CD4-positive, CD25-positive, alpha-beta regulatory T cell (primary cell): ENCODE measurements at places on chromosomes 5 and 9. TPM values are rescaled to one million over a fixed set of nuclear protein-coding genes. Genes with fewer than 3 reads are reported as not detected.

Gene ASS1
- total RNA-seq, result not detected

DNA sequence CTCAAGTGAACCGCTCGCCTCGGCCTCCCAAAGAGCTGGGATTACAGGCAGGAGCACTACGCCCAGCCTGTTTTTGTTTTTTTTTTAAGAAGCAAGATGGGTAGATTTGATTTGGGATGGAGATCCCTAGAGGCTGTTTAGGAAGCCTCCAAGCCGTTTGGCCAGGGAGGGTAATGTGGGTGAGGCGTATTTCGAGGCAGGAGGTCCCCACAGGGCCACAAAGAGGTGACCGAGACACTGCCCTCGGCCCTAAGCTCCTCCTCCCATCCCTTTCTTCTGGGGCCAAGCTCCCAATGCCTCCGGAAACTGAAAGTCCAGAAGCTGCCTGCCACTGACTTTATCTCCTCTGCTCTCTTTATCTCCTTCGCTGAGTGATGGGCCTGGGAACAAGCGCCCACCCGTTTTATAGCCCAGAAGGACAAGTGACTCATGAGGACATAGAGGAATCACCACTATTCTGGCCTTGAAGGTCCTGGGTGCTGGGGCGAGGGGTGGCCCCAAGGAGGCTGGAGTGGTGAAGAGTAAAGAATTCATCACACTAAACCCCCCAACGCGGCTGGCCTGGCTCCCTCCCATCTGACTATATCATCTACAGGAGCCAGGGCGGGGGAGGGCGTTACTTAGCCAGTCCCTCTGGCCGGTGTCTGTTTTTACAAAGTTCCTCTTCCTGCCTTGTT lies 2.0 kb upstream of the RALGDS start:
- H3K27ac ChIP-seq, result peak overlapping the region; percentile 96
- H3K4me3 ChIP-seq, result no peak overlapping the region
- no peak for DNase-seq
- H3K36me3 ChIP-seq, result no peaks in the 10 kb centered on the region
- peaks cover 85% of the 10 kb centered on the region for H3K4me1 ChIP-seq

Gene SPINK4
- total RNA-seq, result not detected

GRCh38 chr5:72552041-72552557 lies 44.9 kb upstream of the ZNF366 start:
- peaks cover 3% of the 10 kb centered on the region for H3K27me3 ChIP-seq
- H3K36me3 ChIP-seq, result no peaks in the 10 kb centered on the region
- DNase-seq, result no peak
- no peak overlapping the region for H3K27ac ChIP-seq
- no peaks in the 10 kb centered on the region for H3K4me1 ChIP-seq

DNA sequence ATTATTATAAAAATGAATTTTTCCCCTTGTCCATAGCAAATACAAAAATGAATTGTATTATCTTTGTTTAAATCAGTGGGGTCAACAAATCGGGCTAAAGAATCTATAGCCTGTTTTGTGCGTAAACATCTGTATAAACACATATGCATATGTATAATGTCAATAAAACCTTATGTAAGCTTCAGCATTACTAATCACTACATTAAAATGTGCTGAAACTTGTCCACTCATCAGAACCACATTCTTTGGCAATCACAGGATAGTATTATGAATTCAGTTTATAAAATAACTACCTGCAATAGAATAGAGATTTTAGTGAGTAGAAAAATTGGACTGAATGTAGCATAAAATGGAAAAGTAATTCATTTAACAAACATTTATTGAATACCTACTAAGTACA lies 30.6 kb downstream of the RGMB start:
- no peaks in the 10 kb centered on the region for H3K27me3 ChIP-seq
- H3K4me3 ChIP-seq, result no peak overlapping the region
- H3K36me3 ChIP-seq, result no peaks in the 10 kb centered on the region
- no peaks in the 10 kb centered on the region for H3K4me1 ChIP-seq
- no peak for DNase-seq

GRCh38 chr5:152378730-152379129 lies 26.3 kb downstream of the NMUR2 start:
- H3K36me3 ChIP-seq, result no peaks in the 10 kb centered on the region
- H3K4me1 ChIP-seq, result no peaks in the 10 kb centered on the region
- no peak overlapping the region for H3K4me3 ChIP-seq
- H3K27ac ChIP-seq, result no peak overlapping the region
- H3K27me3 ChIP-seq, result no peaks in the 10 kb centered on the region
- no peak for DNase-seq

DNA sequence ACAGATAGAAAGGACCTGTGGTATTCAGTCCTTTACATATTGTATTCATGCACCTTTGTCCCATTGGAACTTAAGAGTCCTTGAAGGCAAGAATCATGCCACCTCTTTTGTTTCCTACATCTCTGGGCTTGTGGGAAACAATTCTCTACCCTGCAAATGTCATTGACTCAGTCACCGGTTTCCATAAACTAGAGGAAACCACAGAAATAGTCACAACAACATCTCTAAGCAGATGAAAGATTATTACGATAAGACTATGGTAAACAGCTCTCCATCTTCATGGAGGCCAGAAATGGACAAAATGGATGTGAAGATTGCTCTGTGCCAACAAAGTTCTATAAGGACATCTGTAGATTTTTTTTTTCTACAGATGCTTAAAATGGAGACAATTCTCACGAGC lies 165.5 kb downstream of the PIK3R1 start:
- no peak overlapping the region for H3K27ac ChIP-seq
- no peaks in the 10 kb centered on the region for H3K36me3 ChIP-seq
- no peak for DNase-seq
- no peak overlapping the region for H3K4me3 ChIP-seq
- H3K4me1 ChIP-seq, result no peaks in the 10 kb centered on the region

DNA sequence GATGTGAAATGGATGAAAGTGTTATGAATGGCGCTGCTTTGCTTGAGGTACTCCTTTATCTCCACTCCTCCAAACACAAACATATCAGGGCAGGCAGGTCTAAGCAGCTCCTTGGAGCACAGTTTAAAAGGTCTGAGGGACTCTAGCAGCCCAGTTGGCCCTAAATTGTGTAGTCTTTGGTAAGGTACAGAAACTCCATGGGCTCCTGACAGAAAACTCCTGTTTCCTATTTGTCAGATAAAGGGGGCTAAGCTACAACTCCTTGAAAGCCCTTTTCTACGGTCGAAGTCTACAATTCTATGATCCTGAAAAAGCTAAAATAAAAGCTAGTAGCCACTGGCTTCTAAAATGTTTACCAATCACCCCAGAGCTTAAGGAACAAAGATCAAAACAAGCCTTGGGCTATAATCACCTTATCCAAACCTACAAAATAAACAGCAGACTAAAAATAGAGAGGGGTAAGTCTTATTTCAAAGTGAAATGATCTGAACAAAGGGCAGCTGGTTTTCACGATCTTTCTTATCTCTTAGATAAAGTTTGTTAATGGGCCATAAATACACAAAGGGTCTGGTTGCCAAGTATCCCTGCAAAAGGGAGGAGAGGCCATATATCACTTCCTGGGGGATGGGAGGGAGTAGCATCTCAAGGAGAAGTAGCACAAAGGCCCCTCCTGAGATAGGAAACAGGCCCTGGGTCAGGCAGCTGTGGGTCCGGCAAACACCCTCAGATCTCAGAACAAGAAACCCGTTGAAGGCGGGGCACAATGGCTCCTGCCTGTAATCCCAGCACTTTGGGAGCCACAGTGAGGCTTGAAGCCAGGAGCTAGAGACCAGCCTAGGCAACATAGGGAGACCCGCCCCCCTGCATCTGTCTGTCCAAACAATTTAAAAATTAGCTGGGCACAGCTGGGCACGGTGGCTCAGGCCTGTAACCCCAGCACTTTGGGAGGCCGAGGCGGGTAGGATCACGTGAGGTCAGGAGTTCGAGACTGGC lies 28.3 kb upstream of the DENND4C start:
- no peaks in the 10 kb centered on the region for H3K36me3 ChIP-seq
- H3K27me3 ChIP-seq, result no peaks in the 10 kb centered on the region
- no peak overlapping the region for H3K4me3 ChIP-seq
- H3K27ac ChIP-seq, result no peak overlapping the region
- no peak for DNase-seq

DNA sequence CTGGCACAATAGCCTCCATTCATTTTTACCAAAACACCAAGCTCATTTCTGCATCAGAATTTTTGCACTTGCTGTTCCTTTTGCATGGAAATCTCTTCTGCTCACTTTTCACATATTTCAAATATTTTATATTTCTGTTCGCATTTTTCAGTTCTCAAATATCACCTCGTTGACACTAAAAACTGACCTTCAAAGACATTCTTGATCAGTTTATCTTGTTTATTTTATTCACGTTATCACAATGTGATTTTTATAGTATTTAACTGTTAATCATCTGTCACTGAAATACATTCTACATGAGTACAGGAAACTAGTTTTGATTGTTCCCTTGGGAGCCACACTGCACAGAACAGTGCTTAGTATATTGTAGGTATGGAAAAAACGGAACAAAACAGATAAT lies 29.6 kb downstream of the CDH10 start:
- H3K36me3 ChIP-seq, result no peaks in the 10 kb centered on the region
- no peaks in the 10 kb centered on the region for H3K4me1 ChIP-seq
- no peak overlapping the region for H3K27ac ChIP-seq
- no peak for DNase-seq

- H3K36me3 ChIP-seq, result peaks cover 5% of the 10 kb centered on the region
- H3K27me3 ChIP-seq, result no peaks in the 10 kb centered on the region
- peak overlapping the region; percentile 87 for H3K4me3 ChIP-seq
- no peak for DNase-seq
- H3K27ac ChIP-seq, result peak overlapping the region; percentile 84
- H3K4me1 ChIP-seq, result peaks cover 22% of the 10 kb centered on the region
Observed at GRCh38 chr5:95555553-95555952, 652 bp downstream of the ARSK start.

Gene SPATA31A3
- not detected for total RNA-seq

DNA sequence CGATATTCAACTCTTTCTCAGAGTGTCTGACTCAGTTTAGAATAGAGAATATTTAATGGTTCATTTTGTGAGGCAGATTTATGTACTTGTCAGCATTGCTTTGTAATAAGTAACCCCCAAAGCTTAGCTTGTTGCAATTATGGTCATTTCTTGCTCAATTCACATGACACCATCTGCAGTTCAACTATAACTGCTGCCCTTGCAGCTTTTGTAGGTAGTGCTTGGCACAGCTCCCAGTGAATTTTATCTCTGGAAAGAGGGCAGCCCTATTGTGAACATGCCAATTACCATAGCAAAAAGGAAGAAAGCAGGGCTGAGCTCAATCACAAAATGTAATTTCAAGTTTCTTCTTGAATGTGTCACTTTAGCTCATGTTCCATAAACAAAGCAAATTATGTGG lies 1587.7 kb upstream of the ACO1 start:
- H3K4me1 ChIP-seq, result no peaks in the 10 kb centered on the region
- no peak overlapping the region for H3K27ac ChIP-seq
- DNase-seq, result no peak
- H3K4me3 ChIP-seq, result no peak overlapping the region
- no peaks in the 10 kb centered on the region for H3K36me3 ChIP-seq
- H3K27me3 ChIP-seq, result no peaks in the 10 kb centered on the region

DNA sequence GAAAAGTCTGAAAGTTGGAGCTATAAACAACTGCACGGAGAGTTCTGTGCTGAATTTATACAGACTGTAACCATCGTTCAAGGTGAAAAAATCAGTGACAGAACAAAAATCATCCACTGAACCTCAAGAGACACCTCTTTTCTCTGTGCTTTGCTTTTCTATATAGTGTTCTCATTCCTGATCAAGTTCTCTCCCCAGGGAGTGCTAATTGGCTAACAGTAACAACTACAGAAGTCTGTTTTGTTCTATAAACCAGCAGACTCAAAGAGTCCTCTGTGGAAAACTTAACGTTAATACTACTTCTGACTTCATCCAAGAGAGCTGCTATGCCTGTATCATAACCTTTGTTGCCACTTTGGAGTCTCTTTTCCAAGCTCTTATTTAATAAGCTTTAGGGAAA lies 1388.3 kb upstream of the C9orf72 start:
- no peaks in the 10 kb centered on the region for H3K4me1 ChIP-seq
- no peaks in the 10 kb centered on the region for H3K36me3 ChIP-seq
- H3K4me3 ChIP-seq, result no peak overlapping the region
- DNase-seq, result no peak
- no peak overlapping the region for H3K27ac ChIP-seq
- H3K27me3 ChIP-seq, result no peaks in the 10 kb centered on the region

DNA sequence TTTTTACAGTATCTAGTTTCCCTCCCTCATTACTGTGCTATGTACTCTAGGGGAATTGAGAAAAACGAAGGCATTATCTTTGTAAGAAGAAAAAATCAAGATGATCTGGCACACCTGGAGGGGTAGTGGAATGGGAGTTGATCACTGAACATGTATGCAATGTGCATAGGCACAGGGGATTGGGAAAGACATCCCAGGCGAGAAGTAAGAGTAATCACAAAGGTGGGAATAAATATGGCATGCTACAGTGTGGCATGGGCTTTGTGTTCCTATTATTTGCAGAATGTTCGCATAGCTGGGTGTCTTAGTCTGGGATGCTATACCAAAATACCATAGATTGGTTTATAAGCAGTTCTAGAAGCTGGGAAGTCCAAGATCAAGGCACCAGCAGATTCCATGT lies 130.6 kb downstream of the SMARCA2 start:
- no peak overlapping the region for H3K4me3 ChIP-seq
- DNase-seq, result no peak
- H3K4me1 ChIP-seq, result no peaks in the 10 kb centered on the region
- H3K36me3 ChIP-seq, result peaks cover 33% of the 10 kb centered on the region

GRCh38 chr5:110248921-110249320 lies 477.6 kb downstream of the TMEM232 start:
- no peak overlapping the region for H3K27ac ChIP-seq
- no peaks in the 10 kb centered on the region for H3K36me3 ChIP-seq
- H3K27me3 ChIP-seq, result no peaks in the 10 kb centered on the region
- no peak overlapping the region for H3K4me3 ChIP-seq
- no peak for DNase-seq

GRCh38 chr9:33489066-33489465 lies 15.3 kb upstream of the NOL6 start:
- H3K36me3 ChIP-seq, result no peaks in the 10 kb centered on the region
- no peaks in the 10 kb centered on the region for H3K27me3 ChIP-seq
- no peak for DNase-seq
- no peaks in the 10 kb centered on the region for H3K4me1 ChIP-seq

GRCh38 chr5:43389679-43390329 lies 22.4 kb downstream of the CCL28 start:
- no peak overlapping the region for H3K4me3 ChIP-seq
- no peak overlapping the region for H3K27ac ChIP-seq
- H3K4me1 ChIP-seq, result peaks cover 8% of the 10 kb centered on the region
- peak; percentile 67 for DNase-seq
- H3K36me3 ChIP-seq, result peaks cover 25% of the 10 kb centered on the region

- no peaks in the 10 kb centered on the region for H3K36me3 ChIP-seq
- DNase-seq, result no peak
- H3K27me3 ChIP-seq, result peaks cover 7% of the 10 kb centered on the region
- H3K27ac ChIP-seq, result no peak overlapping the region
- no peak overlapping the region for H3K4me3 ChIP-seq
Observed at GRCh38 chr5:10301842-10302610, 5.7 kb downstream of the CMBL start.

Gene ESM1
- 0.42 TPM for total RNA-seq

Gene VCAN
- total RNA-seq, result not detected

- H3K4me3 ChIP-seq, result no peak overlapping the region
- no peaks in the 10 kb centered on the region for H3K4me1 ChIP-seq
- no peak overlapping the region for H3K27ac ChIP-seq
- no peak for DNase-seq
- no peaks in the 10 kb centered on the region for H3K36me3 ChIP-seq
Observed at GRCh38 chr9:35340046-35340445, 149.9 kb upstream of the RUSC2 start.
